ENCODE measurements at places on chromosomes 1 and 21.

- no peak for DNase-seq
Measured at GRCh38 chr1:230798491-230798890, 51.3 kb downstream of the CAPN9 start.

- DNase-seq, result peak; percentile 54
Measured at GRCh38 chr1:7902478-7903085, 38.1 kb downstream of the TNFRSF9 start.

DNA sequence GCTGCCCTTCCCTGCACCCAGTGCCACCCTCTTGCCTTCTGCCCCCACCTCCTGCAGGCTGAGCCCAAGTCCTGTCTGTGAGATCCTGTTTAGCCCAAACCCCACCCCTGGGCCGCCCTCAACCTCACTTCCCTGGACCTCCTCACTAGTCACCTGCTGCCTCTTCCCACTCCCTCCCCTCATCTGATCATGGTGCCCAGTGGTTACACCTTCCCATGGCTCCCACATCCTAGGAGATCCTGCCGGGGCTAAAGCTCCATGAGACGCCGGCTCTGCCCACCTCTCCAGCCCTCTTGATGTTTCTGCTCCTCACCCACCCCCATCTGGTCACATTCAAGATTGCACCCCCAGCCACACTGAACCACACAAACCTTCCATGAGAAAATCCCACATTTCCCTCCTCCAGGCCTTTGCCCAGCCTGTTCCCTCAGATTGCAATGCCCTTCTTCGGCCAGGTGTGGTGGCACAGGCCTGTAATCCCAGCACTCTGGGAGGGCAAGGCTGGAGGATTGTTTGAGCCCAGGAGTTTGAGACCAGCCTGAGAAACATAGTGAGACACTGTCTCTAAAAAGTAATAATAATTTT is 17.0 kb downstream of the TTC39A start:
- no peak for DNase-seq

GRCh38 chr1:208766832-208767231 is 522.6 kb upstream of the PLXNA2 start:
- DNase-seq, result no peak

DNA sequence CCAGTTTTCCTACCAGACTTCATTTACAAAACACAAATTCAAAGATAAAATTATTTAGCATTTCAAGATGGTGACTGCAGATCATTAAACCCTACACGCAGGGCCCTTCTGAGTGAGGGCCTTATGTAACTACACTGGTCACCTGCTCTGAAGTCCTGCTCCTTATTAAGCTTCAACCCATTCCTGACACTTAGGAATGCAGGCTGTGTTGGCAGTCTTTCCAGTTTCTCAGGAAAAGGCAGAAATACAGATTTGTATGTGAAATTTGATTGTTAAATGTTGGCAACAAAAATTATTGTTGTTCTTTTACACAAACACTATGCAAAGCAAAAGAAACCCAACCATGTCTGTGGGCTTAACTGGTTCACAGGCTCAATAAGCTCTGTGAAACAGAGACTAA is 25.8 kb upstream of the BCAS2 start:
- DNase-seq, result no peak

- no peak for DNase-seq
Measured at GRCh38 chr1:201827321-201828216, 1.4 kb upstream of the IPO9 start.

DNA sequence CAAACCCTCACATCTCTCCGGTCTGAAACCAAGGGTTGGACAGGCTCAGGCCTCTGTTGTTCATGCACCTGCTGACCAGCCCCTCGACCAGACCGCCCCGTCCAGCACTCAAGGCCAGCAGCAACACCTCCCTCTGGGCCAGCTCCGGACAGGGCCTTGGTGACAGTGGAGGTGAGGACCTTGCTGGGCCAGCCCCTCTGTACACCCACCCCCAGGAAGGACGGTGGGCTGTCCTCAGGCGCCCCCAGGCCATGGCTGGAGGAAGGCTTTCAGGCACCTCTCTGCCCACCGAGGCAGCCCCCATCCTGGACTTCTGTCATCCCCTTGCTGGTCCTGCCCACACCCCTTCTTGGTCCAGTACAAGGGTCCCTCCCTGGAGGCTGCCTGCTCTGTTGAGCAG is 48.6 kb downstream of the MEGF6 start:
- no peak for DNase-seq

DNA sequence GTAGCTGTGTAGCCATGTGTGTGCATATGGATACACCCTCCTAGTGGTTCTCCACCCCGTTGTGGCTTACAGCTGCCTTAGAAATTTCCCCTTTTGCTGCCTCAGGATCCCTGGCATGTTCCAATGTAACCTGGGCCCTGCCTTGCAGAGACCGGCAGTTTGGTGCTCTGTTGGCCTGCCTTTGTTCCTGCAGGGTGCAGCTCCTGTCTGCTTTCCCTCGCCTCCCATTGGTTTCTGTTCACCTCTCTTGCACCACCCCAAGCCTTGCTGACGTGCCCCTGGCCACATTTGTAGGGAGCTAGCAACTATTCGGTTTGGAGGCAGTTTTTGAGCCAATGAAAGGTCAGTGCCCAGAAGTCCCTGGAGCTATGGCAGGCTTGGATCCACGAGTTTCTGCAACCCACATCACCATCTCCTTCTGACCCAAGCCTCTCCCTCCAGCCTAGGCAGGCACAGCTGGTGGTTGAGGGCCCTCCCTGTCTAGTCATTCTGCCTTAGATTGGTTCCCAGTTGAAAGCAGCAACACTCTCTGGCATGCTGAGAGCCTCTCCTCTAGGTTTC is 54.9 kb downstream of the MAB21L3 start:
- no peak for DNase-seq

DNA sequence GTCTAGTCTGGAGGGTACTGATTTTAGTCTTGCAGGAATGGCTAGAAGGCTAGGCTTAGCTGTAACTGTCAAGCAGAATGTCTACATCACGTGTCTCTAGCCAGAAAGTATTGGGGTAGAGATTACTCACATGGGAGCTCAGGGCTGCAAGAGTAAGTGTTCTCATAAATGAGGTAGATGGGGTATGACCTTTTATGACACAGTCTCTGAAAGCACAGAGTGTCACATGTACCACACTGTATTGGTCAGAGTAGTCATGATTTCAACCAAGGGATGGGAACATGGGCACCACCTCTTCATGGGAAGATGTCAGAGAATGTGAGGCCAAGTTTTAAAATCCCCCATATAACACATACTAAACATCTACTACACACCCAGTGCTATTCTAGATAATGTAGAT is 2.9 kb downstream of the FYB2 start:
- no peak for DNase-seq

GRCh38 chr1:244353551-244354091 is 98.1 kb downstream of the ADSS2 start:
- DNase-seq, result no peak

- no peak for DNase-seq
Measured at GRCh38 chr1:86259390-86259789, 102.8 kb upstream of the COL24A1 start.

DNA sequence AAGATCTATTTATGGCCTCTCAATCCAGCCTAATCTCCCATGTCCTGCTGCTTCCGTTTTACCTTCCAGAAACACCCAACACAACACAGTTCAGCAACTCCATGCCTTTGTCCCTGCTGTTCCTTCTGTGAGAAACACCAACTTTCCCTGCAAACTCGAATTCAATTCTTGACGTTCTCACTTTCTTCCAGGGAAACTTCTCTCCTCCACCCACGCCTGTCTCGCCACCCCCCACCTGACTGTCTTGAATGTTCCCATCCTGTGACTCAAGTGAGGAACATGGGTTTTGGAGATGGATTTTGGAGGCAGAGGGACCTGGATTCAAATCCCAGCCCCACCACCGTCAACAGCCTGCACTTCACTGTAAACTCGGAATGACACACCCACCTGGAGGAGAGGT is 44.8 kb downstream of the GRHL3 start:
- DNase-seq, result no peak

DNA sequence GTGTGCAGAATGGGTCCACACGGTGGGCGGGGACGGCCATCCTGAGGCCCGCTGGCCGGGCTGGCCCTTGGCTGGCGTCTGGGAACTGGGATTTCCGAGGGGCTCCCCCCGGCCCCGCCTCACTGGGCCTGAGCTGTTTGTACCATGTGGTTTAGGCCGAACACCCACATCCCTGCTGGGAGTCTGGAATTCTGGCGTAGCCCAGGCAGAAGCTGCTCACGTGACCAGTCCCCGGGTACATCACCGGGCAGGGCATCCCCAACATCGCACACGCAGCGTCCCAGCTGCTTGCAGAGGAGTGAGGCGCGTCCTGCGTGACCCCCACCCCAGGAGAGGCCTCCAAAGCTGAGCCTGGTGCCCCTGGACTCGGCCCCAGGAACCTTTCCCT is 2.1 kb downstream of the KRTAP10-7 start:
- DNase-seq, result no peak

DNA sequence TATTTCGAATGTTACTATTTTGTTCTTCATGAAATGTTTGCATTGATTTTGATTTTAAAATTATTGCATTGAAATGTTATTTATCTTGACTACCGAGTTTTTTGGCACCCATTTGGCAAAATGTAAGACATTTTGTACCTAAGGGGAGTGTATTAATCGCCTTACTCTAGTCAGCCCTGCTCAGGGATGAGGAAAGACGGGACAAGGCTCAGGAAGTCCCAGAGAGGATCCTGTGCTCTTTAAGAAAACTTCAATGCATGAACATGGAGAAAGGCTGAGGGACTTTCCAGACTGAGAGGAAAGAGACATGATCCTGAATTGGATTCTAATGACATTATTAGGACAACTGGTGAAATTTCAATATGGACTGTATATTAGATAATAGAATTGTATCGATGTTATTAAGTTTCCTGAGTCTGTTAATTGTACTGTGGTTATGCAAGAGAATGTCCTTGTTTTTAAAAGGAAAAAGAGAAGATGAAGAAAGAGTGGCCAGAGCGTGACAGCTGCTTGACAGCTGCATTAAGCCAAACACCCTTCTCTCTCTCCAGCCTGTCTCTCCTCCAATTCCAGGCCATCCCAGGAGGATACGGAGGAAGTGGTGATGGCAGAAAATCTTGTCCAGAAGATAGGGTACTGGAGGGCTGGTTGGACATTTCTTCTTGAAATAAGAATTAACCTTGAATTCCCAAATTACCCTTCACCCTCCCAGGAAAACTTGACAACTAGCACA is 66.0 kb downstream of the PLEKHA6 start:
- no peak for DNase-seq

- no peak for DNase-seq
Measured at GRCh38 chr1:211621447-211622198, 42.7 kb upstream of the SLC30A1 start.

GRCh38 chr1:108560874-108561459 is 1.1 kb downstream of the EEIG2 start:
- peak; percentile 24 for DNase-seq

DNA sequence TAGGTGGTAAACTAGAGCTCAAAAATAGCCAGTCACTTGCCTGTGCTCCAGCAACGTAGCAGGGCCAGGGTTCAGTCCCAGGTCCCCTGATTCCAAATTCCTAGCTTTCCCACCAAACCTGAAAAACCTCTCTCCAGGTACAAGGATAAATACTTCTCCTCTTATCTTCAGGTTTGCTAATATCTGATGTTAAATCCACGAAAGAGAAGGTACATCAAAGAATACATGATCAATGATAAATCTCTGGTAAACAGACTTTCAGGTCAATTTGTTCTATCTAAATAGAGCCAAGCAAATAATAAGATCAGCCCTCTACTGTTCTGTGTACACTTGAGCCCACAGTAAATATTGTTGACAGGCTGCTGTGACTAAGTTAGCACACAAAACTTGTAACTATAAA is 52.1 kb upstream of the AKT3 start:
- DNase-seq, result no peak

GRCh38 chr1:6294890-6295556 is 34.1 kb upstream of the GPR153 start:
- no peak for DNase-seq

- no peak for DNase-seq
Measured at GRCh38 chr1:83619170-83619896, 379.6 kb downstream of the TTLL7 start.

DNA sequence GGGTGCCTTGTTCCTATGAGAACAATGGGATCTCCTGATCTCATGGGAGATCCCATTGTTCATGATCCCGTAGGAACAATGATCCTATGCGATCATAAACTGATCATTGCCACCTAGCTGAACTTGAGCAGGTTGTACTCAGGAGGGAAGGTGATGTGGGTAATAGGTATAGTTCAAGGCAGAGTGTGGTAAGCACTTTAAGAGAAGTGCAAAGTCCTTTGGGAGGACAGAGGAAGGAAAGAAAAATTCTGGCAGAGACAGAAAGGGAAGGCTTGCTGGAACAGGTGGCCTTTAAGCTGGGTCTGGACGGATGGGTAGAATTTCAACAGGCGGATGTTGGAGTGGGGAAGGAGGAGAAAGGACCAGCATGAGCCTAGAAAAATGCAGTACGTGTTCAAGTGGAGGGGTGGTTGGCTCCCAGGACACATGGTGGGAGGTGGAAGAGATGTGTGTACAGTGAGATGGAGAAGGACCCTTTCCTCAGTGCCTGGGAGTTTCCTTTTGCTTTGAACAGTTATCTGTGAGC is 22.3 kb downstream of the GREM2 start:
- no peak for DNase-seq

DNA sequence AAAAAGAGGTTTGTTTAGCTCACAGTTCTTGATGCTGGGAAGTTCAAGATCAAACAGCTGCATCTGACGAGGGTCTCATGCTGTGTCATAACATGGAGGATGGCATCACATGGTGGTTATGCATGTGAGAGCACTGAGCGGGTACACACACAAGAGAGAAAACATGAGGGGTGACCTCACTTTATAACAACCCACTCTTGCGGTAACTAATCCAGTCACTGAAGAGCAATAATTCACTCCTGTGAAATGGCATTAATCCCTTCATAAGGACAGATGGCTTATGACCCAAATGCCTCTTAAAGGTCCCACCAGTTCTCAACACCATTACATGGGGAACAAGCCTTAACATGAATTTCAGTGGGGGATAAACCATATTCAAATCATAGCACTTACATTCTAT is 23.2 kb upstream of the CHIT1 start:
- DNase-seq, result no peak

DNA sequence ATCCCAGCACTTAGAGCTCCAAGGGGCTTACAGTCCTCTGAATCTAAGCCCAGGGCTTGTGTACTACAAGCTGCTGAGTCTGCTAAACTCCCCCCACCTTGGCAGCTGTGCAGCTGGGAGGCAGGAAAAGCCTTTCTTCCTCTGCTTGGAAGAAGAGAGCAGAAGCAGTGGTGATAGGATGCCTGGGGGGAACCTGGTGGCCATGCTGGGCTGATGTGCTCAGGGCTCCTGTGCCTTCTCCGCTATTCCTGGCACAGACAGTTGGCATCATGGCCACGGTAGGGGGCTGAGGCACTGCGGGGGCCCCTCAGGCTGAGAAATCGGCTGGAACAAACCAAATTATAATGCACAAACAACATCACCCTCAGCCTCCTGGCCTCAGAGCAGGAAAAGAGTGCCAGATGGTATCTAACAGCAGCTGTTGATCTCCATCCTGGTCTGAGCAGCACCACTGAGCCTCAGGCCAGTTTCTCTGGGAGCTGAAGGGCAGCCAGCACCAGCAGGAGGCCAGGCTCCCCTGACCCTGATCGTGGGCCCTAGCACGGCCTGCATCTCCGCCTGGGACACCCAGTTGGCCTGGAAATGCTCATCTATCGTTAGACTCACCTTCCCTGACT is 35.8 kb downstream of the ECE1 start:
- DNase-seq, result no peak

GRCh38 chr21:38438462-38438893 is 59.8 kb downstream of the ERG start:
- DNase-seq, result no peak
